ENCODE measurements at places on chromosomes 11 and 22. TPM values are rescaled to one million over a fixed set of nuclear protein-coding genes. Genes with fewer than 3 reads are reported as not detected.

Gene OR5A1
- total RNA-seq = not detected

- no peak for DNase-seq
- H3K4me1 ChIP-seq = no peaks in the 10 kb centered on the region
Measured at GRCh38 chr22:26981541-26981940, 324.2 kb downstream of the MIAT start.

GRCh38 chr11:6622261-6623171 is 3.3 kb upstream of the TPP1 start:
- no peaks in the 10 kb centered on the region for H3K36me3 ChIP-seq
- peaks cover 9% of the 10 kb centered on the region for H3K4me1 ChIP-seq
- H3K27me3 ChIP-seq = no peaks in the 10 kb centered on the region
- H3K27ac ChIP-seq = no peak overlapping the region
- no peak for DNase-seq

DNA sequence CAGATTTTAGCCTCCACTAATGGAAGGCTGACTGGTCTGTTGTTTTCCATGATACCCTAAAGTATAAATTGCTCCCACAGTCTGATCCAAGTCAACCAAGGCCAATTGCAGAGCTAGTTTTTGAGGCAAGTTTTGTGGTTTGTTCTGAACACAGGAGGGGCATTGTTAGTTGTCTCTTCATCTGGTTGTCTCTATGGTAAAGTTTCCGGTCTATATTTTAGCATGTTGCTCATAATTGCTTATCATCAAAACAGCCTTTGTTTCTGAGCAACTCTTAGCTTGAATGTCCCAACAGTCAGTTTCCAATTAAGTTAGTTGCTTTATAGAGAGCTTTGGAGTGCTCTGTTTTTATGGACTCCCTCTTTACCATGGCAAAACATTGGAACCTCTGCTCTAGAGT is 217.6 kb upstream of the CARD18 start:
- no peak overlapping the region for H3K27ac ChIP-seq
- DNase-seq = no peak
- no peaks in the 10 kb centered on the region for H3K4me1 ChIP-seq
- no peaks in the 10 kb centered on the region for H3K36me3 ChIP-seq
- H3K4me3 ChIP-seq = no peak overlapping the region
- H3K27me3 ChIP-seq = peaks cover 3% of the 10 kb centered on the region

Gene CLCF1
- 0.31 TPM for total RNA-seq

GRCh38 chr11:108780119-108780518 is 115.2 kb downstream of the DDX10 start:
- no peak overlapping the region for H3K27ac ChIP-seq
- DNase-seq = no peak
- H3K27me3 ChIP-seq = no peaks in the 10 kb centered on the region
- H3K4me1 ChIP-seq = peaks cover 3% of the 10 kb centered on the region

- no peak overlapping the region for H3K27ac ChIP-seq
- no peaks in the 10 kb centered on the region for H3K27me3 ChIP-seq
- no peak for DNase-seq
- no peak overlapping the region for H3K4me3 ChIP-seq
Measured at GRCh38 chr11:60831501-60832079, 10.3 kb upstream of the CCDC86 start.

- no peak overlapping the region for H3K4me3 ChIP-seq
- no peak overlapping the region for H3K27ac ChIP-seq
- no peak for DNase-seq
- no peaks in the 10 kb centered on the region for H3K36me3 ChIP-seq
- H3K4me1 ChIP-seq = no peaks in the 10 kb centered on the region
Measured at GRCh38 chr11:75437966-75438659, 5.1 kb upstream of the KLHL35 start.
